Fibroblast of skin of right biceps (primary cell): ENCODE measurements at places on chromosomes 6 and 20.

- DNase-seq, result no peak
Measured at GRCh38 chr6:61894536-61894935, 391.5 kb downstream of the KHDRBS2 start.

DNA sequence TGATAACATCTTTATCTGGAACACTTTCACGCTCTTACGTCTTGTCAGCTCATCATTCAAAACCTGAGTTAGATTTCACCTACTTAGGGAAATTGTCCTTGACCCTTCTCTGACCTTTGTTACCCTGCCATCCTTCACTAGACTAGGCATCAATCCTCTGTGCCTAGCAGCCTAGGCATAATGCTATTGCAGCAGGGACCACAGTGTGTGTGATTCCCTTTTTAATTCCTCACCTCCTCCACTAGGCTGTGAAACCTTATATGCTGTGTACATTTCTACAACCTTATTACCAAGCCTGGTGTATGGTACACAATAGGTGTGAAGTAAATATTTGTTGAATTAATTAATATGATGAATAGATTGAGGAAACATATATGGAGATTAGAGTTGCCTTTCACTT lies 66.7 kb upstream of the DEFB112 start:
- DNase-seq, result no peak

GRCh38 chr6:23655525-23655924 lies 470.5 kb upstream of the NRSN1 start:
- no peak for DNase-seq

DNA sequence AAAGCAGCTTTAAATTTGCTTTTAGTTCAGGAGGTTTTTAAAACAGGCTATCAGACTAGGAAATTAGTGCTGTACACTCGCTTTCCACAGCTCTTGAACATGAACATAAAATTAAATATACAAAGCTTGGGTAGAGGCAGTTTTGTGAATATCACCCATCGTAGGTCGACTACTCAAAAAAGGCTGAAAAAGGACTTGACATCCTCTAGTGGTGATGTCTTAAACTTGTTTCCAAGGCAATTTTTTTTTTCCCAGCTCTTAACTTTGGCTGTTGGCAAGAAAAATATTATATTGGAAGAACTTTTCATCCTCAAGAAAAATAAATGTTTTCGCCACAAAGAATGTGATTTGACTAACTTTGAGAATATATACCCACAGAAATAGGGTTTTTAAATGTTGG lies 2.9 kb downstream of the MAP7 start:
- peak; percentile 27 for DNase-seq

GRCh38 chr20:32828029-32828680 lies 8.4 kb downstream of the MAPRE1 start:
- no peak for DNase-seq

DNA sequence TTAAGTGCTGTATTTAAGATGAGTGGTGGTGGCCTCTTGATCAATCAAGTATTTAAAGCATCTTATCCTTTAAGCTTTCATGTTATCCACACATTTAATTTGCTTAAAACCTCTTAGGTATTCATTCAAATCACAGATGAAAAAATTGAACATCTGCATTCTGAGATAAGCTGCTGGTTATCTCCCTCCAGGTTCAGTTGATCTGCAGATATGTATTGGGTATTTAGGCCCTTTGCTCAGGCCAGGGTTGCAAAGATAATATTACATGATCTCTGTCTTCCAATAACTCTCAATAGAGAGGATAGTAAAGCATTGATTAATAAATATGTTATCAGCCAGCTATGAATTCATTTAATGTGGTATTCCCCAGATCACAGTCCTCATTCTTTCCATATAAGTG lies 45.9 kb downstream of the RPS12 start:
- no peak for DNase-seq

- DNase-seq, result no peak
Measured at GRCh38 chr6:13177664-13178063, 150.7 kb downstream of the TBC1D7 start.

GRCh38 chr20:9262653-9263194 lies 193.8 kb downstream of the PLCB4 start:
- no peak for DNase-seq

DNA sequence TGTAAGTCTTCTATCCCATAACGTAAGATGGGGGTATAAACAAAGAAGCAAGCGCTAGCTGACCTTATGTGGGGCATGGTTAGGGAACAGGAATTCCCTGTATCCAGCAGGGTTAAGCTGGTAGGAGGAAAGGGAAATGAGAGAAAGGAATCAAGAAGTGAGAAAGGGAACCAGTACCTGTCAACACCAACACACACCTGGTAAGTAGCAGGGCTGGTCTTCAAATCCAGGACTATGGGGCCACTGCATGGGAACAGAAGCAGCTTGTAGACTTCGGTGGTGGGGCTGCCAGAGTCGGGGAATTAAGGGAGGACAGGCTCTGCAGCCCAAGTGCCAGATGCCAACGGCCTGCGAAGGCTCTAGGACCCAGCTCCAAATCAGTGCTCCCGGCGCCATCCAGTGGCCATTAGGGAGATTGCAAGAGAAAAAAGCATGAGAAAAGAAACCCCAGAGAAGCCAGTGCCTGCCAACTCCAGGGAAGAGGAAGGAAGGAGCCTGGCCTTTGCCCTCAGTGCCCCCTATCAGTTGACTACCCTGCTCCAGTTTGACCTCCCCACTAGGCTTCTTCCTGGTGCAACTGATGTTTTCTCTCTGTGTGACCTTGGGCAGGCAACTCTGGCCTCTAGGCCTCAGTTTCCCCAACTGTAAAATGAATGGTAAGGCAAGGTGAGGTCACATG lies 15.8 kb upstream of the RBPJL start:
- DNase-seq, result peak; percentile 66

- peak; percentile 98 for DNase-seq
Measured at GRCh38 chr20:38217791-38218565, 42.6 kb downstream of the KIAA1755 start.

DNA sequence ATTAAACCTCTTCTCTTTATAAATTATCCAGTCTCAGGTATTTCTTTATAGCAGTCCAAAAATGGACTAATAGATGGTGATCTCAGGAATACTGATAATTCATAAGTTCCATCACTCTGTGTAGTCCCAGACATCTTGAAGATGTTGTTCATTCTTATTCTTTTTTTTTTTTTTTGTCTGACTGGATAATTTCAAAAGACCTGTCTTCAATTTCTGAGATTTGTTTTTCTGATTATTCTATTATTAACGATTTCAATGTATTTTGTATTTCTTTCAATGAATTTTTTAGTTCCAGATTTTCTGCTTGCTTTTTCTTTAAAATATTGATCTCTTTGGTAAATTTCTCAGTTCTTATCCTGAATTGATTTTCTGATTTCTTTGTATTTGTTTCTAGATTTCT lies 29.7 kb upstream of the ZNF337 start:
- DNase-seq, result no peak

DNA sequence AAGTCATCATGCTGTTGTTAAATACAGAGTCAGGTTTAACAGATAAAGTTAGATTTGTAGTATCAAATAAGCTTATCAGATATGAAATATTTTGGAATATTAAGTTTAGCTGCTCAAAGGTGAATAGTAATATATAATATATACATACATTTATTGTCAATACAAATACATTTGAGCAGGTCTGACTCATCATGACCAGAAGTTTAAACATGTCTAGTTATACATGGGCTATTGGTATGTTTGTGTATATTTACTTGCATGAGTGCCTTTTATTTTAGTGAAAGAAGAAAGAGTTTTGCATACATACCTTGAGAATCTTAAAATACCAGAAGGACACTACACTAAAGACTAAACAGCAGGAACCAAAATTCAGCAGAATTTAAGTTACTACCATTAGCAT lies 76.8 kb downstream of the BMP5 start:
- no peak for DNase-seq

DNA sequence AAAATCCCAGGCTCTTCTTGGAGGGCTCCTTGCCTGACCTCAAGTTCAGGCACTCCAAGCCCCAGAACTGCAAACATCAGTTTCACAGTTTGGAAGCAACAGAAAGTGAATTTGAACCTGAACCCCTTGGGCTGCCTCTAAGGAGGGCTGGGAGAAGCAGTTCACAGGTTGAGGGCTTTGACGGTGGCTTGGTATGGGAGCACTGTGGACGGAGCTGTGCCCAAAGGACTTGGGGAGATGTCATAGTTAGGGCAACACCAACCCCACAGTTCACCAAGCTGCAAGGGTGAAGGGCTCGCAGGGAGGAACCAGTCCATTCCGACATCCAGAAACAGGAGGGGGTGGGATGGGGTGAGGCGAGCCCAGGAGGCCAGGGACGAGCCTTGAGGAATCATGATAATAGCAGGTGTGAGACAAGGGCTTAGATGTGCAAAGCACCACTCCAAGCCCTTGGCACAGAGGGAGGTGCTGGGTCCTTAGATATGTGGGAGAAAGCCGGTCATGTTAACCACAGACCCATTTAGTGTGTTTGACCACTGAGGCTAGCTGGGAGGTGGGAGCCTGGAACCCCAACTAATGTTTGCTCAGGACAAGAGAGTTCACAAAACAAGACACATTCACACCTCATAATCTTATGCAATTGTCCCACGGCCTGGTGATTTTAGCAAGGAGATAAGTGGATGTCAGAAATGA lies 4.3 kb downstream of the CEBPB start:
- peak; percentile 10 for DNase-seq

GRCh38 chr6:29828471-29828797 lies 809 bp downstream of the HLA-G start:
- no peak for DNase-seq

DNA sequence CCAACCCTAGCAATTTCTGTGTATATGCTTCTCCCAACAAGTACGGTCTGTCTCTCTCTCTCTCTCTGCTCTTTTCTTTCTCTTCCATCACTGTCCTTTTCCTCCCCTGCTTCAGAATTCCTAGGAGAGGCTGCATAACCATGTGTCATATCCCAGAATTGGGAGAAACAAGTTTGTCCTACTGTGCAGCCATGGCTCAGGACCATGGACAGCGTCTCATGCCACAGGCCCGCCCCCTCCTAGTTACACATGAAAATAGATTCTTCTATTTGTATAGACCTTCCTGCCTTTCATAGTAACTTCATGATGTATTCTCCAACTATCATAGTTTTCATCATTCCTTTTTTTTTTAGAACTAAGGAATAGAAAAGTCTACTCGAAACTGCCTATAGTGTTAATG lies 98.0 kb downstream of the FNDC1 start:
- no peak for DNase-seq

DNA sequence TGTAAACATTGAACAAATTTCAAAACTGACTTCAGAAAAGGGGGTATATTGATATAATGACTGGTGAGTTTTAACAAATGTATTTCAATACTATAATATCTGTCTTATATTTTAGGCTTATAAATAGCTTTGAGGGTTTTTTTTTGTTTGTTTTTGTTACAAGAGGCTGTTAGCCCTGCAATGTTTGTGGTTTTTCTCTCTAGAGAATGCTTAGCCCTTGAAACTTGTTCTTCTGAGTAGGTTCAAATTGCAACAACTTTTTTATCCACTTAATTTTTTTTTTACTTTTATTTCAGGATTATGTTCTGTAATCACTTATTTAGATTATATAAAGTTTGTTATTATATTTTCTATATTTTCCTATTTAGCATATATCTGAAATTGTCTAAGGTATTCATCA lies 333.2 kb downstream of the RIMS1 start:
- DNase-seq, result no peak

- no peak for DNase-seq
Measured at GRCh38 chr6:157928428-157928827, 53.2 kb upstream of the SYNJ2 start.

- no peak for DNase-seq
Measured at GRCh38 chr6:158596861-158597260, 37.0 kb downstream of the TMEM181 start.

- DNase-seq, result no peak
Measured at GRCh38 chr20:1330075-1330830, 1.3 kb upstream of the SDCBP2 start.

GRCh38 chr6:5522147-5522546 lies 260.8 kb downstream of the FARS2 start:
- no peak for DNase-seq

DNA sequence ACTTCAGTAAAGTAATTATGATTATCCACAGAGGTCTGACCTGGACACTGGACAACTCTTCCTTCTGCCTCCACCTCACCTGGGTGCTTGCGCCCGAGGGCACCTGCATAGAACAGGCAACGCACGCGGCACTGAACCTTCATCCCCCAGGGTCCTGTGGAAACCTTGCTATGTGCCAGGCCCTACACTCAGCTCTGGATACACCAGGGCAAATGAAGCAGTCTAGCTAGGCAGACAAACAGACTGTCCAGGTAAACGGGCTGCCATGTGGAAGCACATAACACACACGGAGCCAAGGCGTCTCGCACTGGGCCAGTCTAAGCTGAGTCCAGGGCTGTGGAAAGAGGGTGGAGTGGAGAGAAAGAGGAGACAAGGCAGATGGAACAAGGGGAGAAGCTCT lies 109.3 kb upstream of the AFDN start:
- DNase-seq, result no peak

GRCh38 chr20:8360035-8360434 lies 228.0 kb downstream of the PLCB1 start:
- peak; percentile 3 for DNase-seq
